ENCODE measurements at places on chromosomes 16 and 17.

- no peak for DNase-seq
Measured at GRCh38 chr17:17022456-17022855, 19.8 kb upstream of the MPRIP start.

DNA sequence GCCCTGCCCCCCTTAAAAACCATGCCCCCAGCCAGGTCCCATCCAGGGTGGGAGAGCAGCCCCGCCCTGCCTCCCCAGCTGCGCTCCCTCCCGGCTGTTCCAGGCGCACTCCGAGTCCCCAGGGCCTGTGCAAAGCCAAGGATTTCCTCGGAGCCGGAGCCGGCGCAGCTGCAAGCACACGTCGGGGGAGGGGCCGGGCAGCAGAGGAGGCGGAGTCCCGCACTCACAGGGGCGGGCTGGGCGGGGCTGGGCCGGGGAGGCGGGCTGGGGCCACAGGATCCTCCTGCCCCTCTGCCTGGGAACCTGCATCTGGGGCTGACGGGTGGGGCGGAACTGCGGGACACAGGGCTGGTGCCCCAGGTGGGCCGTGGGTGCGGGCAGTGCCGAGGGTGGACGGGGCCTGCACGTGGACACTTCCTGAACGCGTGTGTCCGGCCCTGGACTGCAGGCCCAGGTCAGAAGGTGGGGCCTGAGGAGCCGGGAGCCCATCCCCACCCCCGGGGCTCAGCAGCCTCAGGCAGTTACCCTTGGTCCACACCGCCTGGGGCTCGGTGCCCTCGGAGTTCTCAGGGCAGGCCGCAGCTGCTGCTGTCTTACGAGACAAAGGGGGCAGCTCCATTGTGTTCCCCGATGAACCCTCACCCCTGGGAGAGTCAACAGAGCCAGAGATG, 24.0 kb upstream of the SSTR5 start:
- DNase-seq: peak; percentile 88

- no peak for DNase-seq
Measured at GRCh38 chr17:49664706-49665211, 13.1 kb downstream of the SPOP start.

- DNase-seq: peak; percentile 32
Measured at GRCh38 chr16:81095653-81095952, 592 bp downstream of the GCSH start.

DNA sequence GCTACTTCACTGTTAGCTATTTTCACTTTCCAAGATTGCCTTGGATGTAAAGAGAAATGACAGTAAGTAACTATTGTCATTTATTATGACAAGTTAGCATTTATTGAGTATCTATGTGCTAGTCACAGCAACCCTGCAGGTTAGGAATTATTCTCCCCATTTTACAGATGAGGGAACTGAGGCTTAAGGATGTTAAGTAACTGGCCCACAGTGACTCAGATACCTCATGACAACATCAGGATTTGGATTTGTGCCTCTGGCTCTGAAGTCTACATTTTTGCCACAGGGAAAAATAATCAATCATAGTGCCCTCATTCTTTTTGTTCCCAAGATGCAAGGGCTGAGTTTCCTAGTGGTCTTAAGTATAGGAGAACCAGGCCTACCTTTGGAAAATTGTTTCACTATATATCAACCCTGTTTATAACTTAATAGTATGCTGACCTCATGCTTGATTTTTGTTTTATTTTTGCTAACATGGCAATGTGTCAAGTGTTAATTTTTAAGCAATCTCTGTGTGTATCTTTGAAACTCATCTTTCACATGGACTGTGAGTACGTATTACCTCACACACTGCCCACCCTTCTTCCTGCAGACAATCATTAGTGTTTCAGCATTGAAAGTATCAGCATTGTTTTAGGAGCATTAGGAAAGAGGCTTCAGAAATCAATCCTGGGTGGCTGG, 105.0 kb downstream of the TANGO6 start:
- DNase-seq: no peak

- DNase-seq: no peak
Measured at GRCh38 chr17:33888455-33888854, 366.6 kb upstream of the CCL2 start.

DNA sequence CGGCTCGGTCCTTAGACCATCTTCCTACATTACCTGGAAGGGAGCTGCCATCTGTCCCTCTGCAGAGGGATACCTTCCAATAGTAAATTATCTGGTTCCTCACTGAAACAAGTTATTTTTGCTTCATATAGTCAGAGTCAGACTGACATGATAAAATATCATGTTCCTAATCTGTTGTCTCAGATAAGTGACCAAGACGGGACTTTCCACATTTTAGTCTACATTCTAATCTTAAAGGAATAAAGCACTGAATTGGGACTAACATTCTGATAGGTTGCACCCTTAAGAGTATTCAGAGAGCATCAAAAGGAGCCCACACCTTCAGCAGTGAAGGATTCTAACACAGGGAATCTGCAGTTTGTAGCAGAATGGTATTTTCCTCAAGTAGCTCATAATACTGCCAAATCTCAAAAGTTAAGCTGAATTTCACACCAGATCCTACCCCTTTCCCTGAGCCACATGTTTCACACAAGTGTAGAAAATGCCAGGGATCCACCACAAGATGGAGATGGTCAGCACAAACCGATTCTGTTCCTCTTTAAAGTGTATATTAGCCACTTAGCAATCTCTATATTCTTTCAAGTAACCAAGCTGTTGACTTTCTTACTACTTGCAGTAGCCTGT, 13.4 kb downstream of the GINS2 start:
- no peak for DNase-seq

DNA sequence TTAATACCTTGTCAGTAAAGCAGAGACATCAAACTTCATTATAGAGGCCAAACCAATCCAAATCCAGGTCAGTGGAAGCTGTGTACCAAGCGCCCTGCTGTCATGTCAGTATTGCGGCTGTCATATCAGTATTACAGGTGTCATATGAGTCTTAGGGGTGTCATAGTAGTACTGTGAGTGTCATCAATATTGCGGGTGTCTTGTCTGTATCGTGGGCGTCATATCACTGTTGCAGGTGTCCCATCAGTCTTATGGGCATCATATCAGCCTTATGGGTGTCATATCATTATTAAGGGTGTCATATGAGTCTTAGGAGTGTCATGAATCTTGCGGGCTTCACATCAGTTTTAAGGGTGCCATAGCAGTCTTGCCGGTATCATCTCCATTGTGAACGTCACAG, 6.0 kb upstream of the PRDM7 start:
- no peak for DNase-seq

DNA sequence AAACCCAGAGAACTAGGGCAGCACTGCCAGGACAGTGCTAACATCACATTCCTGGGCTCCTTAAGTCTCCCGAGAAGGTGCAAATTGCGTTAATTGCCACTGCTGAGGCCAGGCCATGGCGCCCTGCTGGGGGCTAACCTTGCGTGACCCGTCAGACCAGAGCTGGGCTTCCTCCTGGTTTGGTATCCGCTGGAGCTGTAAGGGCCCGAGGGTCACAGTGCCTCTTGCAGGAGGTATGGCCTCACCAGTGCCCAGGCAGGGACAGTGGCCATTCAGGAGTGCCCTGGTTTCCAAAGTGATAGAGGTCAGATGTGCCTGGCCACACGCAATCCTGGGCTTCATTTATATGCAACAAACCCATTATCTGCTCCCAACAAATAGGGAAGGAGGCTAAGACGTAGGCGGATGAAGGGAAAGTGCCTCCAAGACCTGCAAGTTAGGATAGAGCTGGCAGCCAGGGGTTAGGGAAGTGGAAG, 17.7 kb upstream of the ADCY9 start:
- no peak for DNase-seq

DNA sequence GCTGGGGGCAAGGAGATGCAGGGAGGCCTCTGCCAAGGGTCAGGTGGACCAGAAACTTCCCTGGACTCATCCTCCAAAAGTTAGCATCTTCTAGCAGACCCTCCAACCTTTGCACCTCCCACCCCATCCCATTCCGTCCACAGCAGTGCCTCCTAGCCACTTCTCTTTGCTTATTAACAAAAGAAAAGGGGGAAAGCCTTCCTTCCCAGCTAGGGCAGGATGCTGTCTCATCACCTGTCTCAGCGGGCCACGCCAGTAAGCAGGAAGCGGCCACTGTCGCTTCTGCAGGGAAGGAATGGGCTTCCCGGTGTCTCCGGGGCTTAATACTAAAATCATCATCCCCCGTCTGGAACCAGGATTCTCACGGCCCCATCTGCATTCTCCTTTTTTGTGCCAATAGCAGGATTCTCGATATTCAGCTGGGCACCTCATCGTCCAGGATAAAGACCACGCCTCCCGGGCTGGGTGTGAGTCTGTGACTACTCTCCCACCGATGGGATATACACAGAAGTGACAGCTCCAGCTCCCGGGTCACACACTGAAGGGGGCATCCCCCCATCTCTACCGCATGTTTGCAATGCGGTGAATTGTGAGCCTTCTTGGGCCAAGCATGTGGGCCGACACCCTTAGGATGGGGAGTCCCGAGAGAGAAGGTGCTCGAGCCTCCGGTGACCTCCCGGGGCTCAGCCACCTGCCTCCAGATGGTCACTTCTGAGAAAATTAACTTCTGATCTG, 15.5 kb upstream of the RBFOX3 start:
- DNase-seq: no peak

DNA sequence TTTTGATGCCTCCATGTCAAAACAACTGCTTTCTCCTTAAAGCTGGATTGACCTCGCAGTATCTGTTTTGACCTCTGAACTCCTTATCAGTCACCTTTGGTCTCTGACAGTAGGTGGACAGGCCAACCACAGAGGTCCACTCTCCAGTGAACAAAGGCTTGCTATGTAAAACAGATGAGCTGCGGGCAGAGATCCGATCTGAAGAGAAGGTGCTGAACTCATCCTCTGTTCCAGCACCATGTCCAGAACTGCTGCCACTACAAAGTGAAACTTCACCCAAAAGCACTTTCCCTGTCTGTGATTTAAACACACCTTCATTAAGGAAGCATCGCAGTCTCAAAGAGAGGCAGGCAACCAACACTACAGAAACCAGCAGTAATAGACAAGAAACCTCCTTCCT, 117.3 kb upstream of the CORO6 start:
- DNase-seq: no peak

DNA sequence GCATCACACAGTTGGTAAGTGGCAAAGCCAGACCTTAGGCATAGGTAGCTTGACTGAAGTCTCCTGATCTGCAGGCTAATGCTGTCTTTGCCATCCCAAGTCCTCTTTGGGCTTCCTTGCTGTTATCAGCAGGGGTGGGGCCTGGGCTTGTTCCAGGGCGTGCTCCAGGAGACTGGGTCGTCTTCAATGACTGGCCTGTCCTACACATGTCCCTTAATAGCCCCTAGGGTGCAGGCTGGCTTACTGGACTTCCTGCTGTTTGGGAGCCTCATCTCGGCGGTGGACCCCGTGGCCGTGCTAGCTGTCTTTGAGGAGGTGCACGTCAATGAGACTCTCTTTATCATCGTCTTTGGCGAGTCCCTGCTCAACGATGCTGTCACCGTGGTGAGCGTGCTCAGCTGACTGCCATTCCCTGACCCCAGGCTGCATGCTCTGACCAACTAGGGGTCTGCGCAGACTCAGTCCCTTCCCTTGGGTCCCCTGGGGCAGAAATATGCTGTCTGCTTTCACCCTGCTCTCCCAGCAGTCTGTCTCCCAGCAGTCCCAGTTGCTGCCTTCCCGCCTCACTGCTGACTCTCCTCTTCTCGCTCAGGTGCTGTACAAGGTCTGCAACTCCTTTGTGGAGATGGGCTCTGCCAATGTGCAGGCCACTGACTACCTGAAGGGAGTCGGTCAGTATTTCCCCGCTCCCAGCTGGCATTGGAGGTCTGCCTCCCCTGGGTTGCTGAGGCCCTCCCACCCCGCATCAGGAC, 6.2 kb downstream of the SLC9A5 start:
- DNase-seq: no peak

GRCh38 chr17:58144801-58145200, 3.4 kb upstream of the OR4D1 start:
- no peak for DNase-seq

GRCh38 chr16:65675161-65675560, 553.3 kb upstream of the CDH11 start:
- DNase-seq: peak; percentile 29

GRCh38 chr16:47925811-47926460, 229.9 kb downstream of the ABCC12 start:
- DNase-seq: no peak

DNA sequence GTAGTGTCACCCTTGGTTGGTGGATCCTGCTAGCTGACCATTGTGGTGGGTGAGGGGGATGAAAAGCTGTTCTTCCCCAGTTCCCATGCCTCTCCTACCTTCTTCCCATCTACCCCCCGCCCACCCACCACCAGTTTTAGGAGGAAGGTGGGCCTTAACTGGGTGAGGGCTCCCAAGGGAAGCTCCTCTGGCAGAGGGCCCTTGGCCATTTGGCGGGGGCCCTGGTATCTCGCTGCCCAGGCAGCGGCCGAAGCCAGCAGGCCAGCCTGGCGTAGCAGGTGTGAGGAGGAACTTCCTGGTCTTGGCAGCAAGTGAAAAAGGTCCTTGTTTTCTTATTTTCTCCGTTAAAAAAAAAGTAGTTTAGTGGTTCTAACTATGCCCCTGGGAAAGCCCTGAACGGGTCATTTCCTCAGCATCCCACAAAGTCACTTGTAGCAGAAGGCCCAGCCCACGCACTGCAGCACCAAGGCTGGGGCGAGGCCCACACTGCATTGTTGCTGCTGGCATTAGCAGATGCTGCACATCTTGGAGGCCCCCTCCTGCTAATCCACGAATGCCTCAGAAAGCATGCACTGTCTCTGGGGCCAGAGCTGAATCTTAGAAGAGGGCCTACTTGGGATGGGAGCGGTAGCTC, 72.5 kb downstream of the MPRIP start:
- DNase-seq: no peak

DNA sequence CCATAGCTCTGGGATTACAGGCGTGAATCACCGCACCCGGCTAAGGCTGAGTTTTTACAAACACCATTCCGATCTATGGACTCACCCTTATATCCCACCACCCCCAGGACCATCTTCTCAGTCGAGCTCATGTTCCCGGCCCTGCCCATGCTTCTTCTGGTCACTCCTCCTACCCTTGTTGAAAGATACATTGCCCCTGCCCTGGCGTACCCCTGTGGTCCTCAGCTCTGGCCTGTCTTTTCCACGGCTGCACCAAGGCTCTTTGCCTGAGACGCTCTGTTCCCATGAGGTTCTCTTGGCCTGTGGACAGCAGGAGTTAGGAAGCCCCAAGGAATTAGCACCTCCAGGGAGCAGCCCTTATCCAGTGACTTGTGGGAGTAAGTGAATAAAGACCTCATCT, 379.4 kb upstream of the TNRC6C start:
- DNase-seq: no peak

- no peak for DNase-seq
Measured at GRCh38 chr16:11135464-11135973, 120.5 kb downstream of the SOCS1 start.

- DNase-seq: no peak
Measured at GRCh38 chr16:79412783-79413225, 187.7 kb downstream of the MAF start.

- no peak for DNase-seq
Measured at GRCh38 chr16:74462361-74462760, 41.1 kb upstream of the CLEC18B start.

DNA sequence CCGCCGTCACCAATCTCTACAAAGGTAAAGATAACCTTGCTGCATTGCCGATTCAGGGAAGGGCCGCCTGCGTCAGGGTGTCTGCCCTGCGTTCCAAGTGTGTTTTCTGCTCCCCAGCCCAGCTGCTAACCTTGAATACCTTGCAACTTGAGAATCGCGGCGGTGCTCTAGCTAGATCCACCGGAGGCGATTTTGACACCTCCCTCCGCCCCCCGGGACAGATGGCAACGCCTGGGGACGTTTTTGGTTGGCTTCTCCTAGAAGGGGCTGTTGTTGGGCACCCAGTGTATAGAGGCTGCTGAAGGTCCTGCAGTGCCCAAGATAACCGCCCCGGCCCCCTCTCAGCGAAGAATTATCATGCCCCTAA, 1.5 kb downstream of the HAPSTR1 start:
- DNase-seq: peak; percentile 25

- DNase-seq: no peak
Measured at GRCh38 chr16:22120440-22120839, 28.1 kb downstream of the VWA3A start.
